ENCODE measurements at places on chromosomes 6 and 20.

DNA sequence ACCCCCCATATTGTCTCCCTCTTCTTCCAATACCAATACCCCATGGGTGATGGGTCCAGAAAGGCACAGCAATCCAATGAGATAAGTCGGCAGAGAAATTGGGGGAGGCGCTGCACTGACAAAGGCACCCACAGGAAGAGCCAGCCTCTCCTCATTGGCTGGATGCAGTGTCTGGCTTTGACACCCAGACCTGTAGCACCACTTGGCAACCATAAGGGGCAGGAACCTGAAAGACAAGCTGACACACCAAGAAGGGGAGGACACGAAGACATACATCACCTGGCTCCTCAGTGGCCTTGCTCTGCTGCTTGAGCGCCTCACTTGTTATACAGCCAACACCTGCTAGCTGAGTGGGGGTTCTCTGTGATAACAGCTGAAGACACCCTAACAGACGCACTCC, 19.4 kb upstream of the SLC4A11 start:
- no peak for DNase-seq

- no peak for DNase-seq
These were observed 335.8 kb upstream of the FLRT3 start for GRCh38 chr20:14673164-14673563.

- DNase-seq = no peak
These were observed 72.8 kb upstream of the PMEPA1 start for GRCh38 chr20:57782631-57783041.

GRCh38 chr20:37316116-37316774, 26.8 kb downstream of the MANBAL start:
- no peak for DNase-seq

DNA sequence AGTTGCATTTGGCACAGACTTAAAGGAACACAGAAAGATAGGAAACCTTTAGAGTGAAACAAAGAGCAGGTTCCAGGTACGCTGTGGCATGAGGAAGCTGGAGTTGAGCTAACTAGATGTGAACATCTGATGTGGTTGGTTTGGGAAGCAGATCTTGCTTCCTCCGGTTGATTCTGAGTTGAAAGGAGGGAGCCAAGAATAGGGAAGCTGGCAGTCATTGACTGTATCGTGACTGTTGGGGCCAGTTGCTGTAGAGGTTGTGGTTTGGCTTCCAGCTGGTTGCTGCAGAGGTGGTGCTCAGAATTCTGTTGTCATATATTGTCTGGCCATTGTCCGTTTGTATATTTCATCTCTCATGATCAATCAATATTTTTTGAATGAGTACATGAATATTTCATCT, 325.9 kb downstream of the PLCB1 start:
- no peak for DNase-seq

DNA sequence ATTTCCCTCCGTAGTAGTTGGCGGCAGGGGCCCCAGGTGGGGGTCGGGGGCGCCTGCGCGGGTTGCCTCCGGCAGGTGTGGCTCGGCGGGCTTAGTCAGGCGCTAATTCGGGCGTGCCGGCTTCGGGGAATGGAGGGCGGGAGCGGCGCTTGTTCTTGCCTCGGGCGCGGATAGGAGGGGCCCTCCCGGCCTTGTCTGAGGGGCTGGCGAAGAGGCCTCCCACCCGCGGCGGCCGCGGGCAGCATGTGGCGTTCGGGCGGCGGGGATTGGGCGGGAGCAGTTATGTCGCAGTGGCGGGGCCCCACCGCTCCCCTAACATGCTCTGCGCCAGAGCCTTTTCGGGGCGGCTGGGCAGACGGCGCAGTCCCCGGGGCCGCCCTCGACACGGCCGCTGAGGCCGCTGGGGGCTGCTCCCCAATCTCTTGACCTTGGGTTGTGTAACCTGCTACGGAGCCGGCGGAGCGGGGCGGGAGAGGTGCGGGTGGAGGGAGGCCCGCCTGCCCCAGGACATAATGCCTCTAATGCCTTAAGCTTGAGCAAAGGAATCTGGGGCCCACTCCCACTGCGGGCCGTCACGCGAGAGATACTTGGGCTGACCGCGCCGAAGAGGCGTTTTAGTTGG, 1.1 kb downstream of the AMD1 start:
- DNase-seq = peak; percentile 32
